NCI-H187 (cell line): ENCODE measurements at places on chromosomes 6 and 20.

DNA sequence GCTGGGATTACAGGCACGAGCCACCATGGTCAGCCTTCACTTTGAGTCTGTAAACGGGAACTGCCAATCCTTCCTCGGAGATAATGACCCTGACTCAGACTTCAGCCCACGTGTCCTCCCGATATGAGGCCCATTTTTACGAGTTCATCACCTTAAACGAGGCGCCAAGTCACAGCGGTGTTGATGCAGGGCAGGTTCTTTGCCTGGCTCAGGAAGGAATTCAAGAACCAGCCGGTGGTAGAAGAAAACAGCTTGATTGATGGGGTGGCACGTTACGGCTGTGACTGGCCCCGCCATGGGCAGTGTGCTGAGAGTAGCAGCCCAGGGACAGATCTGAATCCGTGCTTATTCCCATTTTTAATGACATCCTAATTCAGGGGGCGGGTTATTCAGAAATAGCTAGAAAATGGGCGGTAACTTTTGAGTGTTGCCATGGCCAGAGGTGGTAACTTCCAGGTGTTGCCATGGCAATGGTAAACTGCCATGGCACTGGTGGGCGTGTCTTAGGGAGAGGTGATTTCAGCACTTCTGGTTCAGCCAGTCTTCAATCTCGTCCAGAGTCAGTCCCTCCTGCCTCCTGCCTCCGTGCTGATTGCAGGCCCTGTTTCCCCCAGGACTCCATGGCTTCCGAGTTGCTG is 9.1 kb upstream of the MAP1LC3A start:
- DNase-seq, result no peak

DNA sequence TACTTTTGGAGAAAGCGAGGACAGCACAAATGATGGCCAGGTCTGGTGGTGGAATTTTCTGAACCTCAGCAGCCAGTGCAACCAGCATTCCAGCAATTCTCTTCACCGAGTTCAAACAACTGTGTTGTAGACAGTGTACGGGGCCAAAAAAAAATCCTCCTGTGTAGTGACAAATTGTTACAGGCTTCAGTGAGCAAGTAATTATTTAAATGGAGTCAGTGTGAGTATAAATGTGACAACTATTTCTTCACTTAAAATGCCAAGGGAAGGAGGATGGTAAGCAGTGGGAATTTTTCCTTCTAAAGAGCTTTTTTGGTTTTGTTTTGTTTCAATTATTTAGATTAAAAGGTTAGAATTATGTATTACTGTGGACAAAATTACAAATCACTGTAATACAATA is 154.1 kb downstream of the TMEM242 start:
- DNase-seq, result no peak

- DNase-seq, result no peak
These were observed 1.2 kb downstream of the MAK start for GRCh38 chr6:10837009-10837621.

DNA sequence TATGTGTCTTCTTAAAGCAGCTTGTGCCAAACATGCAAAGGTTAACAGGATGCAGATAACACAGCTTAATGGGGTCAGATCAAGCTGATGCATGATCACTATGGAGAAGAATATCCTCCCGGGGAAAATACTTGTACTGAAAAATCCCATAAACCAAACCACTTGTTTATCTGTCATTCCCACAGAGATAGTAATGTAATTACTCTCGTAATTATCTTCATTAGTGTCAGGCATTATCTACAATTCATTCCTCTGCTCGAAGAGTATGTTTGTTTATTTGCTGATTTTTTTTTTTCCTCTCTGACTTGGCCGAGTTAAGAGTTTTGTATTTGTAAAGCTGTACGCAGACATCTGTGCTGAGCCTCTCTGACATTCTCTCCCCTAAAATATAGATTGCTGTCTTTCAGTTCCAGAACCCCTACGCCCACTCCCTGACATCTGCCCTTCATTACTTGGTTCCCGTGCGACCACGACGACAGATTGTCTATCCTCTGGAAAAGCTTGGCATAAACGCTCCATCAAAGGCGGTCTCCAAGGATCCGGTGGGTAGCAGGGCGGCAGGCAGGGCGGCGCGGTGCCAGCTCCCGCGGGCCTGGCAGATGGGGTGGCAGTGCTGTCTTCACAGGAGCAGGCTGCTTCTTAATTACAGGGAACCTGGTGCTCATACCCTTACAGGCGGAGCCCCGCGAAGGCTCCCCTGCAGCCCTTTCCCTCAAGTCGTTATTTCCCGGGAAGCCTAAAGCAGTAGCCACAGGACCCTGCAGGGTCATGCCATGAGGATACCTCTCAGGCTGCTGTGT is 147.2 kb downstream of the CFAP61 start:
- DNase-seq, result no peak

GRCh38 chr6:100116411-100117194 is 122.6 kb upstream of the MCHR2 start:
- no peak for DNase-seq

- DNase-seq, result no peak
These were observed 128.4 kb downstream of the SYCP2 start for GRCh38 chr20:59804871-59805665.

DNA sequence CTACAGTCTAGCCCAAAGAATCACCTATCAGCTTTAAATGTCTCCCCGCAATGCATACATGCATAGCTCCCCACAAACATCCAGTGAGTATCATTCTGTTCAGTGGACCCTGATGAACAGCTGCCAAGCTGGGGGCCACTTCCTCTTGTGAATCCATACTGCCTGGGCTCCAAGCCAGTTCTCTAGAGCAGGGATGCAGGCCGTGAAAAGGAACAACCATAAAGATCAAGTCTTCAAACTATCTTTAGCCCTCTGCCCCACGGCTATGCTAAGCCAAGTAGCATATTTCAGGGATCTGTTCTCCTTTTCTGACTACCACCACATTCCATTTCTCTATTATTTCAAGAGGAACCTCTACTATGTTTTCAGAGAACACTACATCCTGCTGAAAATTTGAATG is 191.7 kb upstream of the BTBD3 start:
- no peak for DNase-seq

DNA sequence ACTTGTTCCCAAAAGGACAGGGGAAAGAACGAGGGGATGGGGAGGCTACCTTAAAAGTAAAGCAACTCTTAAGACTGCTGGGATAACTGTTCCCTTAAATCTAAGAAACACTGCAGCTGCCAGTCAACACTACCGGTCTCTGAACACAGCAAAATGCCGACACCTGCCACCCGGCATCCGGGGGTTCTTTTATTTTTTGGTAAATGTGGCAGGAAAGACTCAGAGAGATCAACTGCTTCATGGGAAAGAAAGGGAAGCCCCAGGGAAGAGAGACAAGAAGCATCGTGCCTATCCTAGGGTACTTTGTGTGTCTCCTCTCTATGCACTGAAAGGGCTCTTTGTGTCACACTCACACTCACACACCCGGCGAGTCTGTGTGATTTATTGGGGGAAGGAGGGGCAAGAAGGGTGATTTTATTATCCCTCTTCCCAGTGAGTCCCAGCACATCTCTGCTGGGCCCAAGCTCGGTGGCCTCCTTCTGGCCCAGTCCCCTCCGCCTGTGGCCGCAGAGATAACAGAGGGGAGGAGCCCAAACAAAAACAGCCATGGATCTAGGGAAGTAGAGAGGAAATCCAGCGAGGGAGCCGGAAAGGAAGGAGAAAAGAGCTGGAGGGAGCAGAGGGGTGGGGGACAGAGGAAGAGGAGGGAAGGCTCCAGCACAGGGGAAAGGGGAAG is 1.4 kb downstream of the FYN start:
- DNase-seq, result no peak

DNA sequence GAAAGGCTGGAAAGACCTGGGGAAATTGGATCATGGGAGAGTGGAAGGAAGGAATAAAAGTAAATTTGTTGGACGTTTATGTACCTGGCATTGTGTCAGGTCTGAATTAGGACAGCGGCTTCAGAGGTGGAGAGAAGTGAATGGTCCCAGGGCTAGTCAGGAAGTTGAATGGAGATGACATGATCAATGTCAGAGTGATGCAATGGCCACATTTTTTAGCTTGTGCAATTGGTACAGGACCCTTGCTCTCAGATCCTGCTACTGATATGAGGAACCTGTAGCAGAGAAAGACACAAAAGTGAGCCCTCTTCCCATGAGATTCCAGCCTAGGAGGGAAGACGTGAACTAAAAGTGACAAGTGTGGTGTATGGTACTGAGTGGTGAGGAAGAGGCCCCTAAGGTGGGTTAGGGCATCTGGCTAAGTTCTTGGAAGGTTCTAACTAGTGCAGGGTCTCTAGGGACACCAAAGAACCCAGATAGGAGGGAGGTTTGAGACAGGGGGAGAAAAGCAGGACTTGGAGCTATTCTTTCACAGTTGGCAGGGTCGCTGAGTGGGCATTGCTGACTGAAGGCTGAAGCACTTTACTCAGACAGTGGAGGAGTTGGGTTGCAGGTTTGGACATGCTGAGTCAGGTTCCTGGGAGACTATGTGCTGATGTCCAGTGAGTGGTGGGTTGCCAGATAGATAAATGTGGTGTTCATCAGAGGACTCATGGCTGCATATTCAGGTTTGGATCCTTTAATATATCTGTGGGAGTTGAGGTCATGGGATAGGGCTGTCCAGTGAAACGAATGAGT is 266.1 kb upstream of the RNF24 start:
- DNase-seq, result no peak

DNA sequence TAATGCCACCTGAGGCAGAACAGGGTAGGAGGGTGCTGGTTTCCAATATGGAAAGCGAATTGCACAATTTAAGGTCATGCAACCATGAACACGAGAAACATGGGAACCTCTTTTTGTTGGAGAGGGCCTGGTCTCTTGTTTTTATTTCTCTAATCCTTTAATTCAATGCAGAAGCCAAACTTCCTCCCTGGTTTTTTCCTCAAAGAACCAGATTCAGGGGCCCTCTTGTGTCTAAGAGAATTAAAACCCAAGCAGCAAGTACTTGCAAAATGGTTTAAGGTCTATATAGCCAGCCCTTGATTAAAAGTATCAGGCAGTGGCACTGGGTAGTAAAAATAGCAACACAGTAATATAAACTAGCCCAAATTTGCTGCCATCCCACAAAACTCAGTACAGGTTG is 19.5 kb downstream of the GSTA4 start:
- no peak for DNase-seq

GRCh38 chr20:9214685-9215084 is 145.8 kb downstream of the PLCB4 start:
- no peak for DNase-seq

GRCh38 chr6:36072681-36073080 is 45.1 kb downstream of the MAPK14 start:
- no peak for DNase-seq

GRCh38 chr6:35312076-35312800 is 14.6 kb downstream of the DEF6 start:
- DNase-seq, result no peak

DNA sequence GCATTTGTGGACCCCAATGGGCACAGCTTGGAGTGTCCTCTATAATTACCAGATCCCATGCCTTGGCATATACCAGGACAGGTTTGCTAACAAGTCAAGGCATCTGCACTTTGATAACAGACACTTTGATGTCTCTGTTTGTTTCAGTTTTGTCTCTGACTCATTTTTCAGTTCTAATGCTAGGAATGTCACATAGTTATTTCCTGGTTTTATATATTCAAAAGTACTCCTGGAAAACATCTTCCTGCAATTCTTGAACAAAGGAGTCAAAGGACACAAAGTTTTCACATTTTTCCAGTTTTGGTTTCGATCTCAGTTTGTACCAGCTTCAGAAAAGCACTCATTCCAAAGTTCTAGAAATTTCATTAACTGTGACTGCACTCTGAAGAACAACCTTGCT is 188.1 kb downstream of the FOXC1 start:
- no peak for DNase-seq

GRCh38 chr6:105911106-105911629 is 175.0 kb upstream of the PRDM1 start:
- no peak for DNase-seq

- no peak for DNase-seq
These were observed 811.1 kb downstream of the EYS start for GRCh38 chr6:64895945-64896344.

GRCh38 chr6:75347898-75348610 is 63.5 kb upstream of the TMEM30A start:
- no peak for DNase-seq

GRCh38 chr20:63100174-63100925 is 93.6 kb upstream of the BHLHE23 start:
- DNase-seq, result no peak

DNA sequence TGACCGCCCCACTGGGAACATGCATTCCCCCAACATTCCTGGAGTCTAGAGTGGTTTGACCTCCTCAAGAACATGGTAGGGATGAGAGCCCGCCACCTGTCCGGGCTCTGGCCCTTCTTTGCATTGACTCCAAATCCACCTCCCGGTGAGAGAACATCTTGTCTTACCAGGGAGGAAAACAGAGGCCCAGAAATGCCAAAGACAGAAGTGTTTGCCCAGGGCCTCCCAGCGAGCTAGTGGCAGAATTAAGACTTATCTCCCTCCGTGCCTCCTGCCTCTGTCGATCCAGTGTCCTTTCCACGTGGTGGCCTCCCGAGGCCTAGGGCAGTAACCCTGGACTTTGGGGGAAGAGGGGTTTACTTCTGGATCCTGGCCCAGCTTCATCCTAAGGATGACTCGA is 134.8 kb downstream of the JPH2 start:
- DNase-seq, result no peak

DNA sequence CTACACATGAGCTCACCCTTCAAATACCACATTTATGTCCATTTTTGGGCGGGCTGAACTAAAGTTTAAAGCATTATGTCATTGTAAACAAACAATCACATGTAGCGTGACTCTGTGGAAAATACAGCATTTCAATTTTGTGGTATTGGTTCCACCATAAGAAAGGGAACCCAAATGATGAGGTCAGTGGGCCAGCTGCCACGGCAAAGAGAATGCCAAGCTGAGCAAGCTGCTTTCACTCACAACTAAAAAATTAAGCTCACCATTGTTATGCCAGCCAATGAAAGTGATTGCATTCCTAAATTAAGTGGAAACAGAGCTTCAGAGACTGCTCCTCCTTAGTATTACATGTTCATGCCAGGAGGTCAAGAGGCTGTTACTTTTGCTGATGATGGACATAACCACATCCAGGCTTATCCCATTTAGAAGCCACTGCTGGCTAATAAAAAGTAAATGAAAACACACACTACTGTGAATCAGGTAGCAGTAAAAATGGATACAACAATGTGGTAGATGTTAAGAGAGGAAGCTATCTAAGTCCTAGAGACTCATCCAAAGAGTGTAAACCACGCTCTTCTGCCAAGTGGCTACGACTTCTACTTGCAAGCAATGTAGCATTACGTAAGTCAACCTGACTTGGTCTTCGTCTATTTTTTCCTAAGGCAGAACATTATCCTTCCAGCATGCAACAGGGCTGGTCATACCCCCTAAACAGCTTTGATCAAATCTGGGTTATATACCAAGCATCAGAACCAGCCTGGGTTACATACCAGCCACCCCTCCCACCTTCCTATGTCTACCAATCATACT is 164.8 kb downstream of the BACH2 start:
- DNase-seq, result no peak

- no peak for DNase-seq
These were observed 6.4 kb downstream of the CEP43 start for GRCh38 chr6:167005350-167006159.

GRCh38 chr6:147040121-147040910 is 163.9 kb upstream of the STXBP5 start:
- DNase-seq, result no peak

GRCh38 chr20:17315407-17316231 is 88.8 kb downstream of the PCSK2 start:
- no peak for DNase-seq
